ENCODE measurements at places on chromosomes 11 and 22.

GRCh38 chr22:20549232-20549841 lies 41.9 kb downstream of the MED15 start:
- DNase-seq, result peak; percentile 37

GRCh38 chr22:19612866-19613572 lies 88.8 kb upstream of the CLDN5 start:
- no peak for DNase-seq

GRCh38 chr11:75606099-75606498 lies 44.0 kb downstream of the SERPINH1 start:
- no peak for DNase-seq

GRCh38 chr11:1638344-1638743 lies 8.8 kb downstream of the KRTAP5-5 start:
- DNase-seq, result no peak

DNA sequence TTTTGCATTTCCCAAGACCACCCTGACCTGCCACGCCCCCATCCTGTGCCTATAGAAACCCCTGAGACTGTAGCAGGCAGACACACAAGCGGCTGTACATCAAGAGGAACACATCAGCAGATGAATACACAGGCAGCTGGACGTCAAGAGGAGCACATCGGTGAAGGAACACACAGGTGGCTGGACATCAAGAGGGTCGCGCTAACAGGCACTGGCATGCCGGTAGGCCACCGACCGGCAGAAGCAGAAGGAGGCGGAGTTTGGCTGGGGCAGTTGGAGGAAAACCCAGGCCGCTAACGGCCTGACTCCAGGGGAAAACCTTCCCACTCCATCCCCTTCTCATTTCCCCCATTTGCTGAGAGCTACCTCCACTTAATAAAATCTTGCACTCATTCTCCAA lies 5.4 kb upstream of the IPO7 start:
- DNase-seq, result no peak

- no peak for DNase-seq
Observed at GRCh38 chr11:27497284-27497866, 9.2 kb downstream of the LIN7C start.

- DNase-seq, result no peak
Observed at GRCh38 chr11:128509621-128510389, 77.6 kb downstream of the ETS1 start.

Measured in activated naive CD4-positive, alpha-beta T cell treated with anti-CD3 and anti-CD28 coated beads, Interleukin-2, amount 50 U/mL, for 16 hours (primary cell).